NT2/D1 (cell line): ENCODE measurements at places on chromosomes 4 and X.

- no peak for DNase-seq
Measured at GRCh38 chrX:40262157-40263013, 164.6 kb upstream of the BCOR start.

DNA sequence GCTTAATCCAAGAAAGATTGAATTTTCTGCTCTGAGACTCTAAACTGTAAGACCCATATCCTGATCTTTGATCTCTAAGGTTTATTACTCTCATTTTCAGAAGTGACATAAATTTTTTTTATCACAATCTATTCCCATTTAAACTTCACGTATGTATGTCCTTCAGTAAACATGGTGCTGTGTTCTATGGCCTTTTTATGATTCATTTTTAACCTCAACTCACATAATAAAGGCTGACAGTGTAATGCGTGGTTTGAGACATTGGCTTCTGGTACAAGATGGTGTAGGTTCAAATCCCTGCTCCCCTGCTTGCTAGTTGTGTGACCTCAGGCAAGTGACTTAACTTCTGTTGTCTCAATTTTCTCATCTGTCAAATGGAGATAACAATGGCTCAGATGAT lies 306.0 kb upstream of the AADAT start:
- DNase-seq = no peak

DNA sequence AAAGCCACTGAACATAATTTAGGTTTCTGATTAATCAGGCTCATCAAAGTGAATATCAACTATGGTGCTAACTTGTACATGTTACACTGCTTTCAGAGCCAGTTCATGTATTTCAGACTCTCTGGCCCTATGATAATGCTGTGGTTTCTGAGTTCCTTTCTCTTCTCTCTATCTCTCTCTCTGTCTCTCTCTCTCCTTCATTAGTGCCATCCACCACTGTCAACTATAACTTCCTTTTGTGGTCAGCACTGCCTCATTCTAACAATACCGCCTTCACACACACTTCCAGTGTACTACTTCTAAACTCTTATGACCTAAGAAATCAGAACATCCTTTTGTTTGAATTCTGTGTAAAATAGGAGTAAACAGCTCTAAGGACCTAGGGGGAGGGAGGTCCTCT lies 907.1 kb downstream of the RPA4 start:
- DNase-seq = no peak

DNA sequence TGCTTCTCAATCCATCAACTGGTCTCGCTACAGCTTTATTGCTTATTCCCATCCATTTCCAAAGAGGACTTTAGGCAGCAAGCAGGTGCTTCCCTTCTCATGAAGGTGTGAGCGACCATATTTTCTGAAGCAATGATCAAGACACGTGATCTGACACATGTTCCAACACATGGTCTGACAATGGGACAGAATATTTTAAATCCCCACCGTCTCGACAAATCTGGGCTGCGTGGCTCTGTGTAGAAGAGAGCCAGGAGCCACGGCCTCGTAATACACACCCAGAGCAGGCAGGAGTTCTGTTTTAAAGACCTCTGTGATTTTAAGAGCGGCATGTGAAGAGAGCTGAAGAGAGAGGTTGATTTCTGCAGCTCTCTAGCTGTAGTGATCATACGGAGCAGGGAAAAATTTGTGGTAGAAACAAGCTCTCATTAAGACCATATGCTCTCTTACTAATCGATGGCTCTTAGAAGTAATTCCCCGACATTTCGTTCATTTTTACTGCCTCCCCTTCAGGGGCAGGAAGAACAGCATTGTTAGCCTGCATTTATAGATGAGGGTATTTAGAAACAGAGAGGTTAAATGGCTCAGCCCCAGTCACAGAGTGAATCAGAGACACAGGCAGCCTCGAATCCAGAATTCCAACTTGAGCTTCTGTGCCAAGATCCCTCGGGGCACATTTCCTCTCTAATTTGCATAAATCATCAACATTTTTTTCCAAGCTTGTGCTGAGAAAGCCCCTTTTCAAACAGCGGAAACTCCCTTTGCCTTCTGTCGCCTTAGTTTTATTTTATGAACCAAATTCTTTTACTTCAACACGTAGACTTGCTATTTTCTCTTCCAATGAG lies 91.0 kb upstream of the BCOR start:
- DNase-seq = no peak

DNA sequence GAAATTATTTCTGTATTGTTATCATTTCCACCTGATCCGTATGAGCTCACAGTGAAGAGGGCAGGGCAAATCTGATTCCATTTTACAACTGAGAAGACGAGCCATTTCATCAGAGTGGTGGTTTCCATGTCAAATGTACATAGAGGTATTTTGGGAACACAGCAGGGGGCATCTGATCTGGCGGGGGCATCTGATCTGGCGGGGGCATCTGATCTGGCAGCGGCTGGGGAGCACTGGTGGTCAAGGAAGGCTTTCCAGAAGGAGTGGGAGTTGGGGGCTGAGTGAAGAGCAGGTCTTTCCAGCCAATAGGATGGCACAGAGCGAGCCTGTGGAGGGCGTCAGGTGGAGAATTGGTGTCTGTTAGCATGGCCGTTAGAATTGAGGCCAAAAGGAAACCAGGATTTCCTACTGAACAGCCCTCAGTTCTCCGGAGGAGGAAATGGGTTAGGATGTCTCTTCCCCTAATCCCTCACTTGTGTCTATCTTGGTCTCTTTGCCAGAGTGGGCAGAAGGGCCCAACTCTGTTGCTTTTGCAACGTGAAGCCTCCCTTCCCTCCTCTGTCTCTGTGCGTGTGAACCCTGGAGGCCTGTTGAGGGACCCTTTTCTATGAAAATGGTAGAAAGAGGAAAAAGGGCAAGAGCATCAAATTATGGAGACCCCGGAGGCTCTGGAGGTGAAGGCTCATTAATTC lies 41.3 kb downstream of the RHOH start:
- DNase-seq = no peak

GRCh38 chr4:146567396-146567795 lies 45.7 kb upstream of the SLC10A7 start:
- DNase-seq = no peak

- peak; percentile 25 for DNase-seq
Measured at GRCh38 chrX:23981711-23982110, 45.3 kb downstream of the KLHL15 start.

GRCh38 chrX:39491548-39492297 lies 606.0 kb downstream of the BCOR start:
- DNase-seq = no peak

DNA sequence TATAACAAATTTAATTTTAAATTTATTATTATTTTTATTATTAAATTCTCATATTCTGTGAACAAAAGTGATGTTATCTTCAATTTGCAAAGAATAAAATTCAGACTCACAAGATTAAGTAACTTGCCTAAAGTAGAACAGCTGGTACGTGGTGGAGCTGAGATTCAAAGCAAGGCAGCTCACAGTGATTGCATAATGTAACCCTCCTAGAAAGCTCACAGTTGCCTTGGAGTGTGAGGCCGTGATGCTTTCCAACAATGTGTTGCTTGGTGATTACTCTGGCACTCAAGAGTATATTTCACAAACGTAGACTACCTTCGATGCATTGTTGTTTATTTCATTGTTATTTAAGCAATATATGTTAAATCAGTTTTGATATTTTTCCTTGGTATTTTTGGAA lies 1039.2 kb upstream of the PABPC4L start:
- DNase-seq = no peak

GRCh38 chr4:110654254-110654635 lies 31.4 kb upstream of the PITX2 start:
- DNase-seq = no peak

DNA sequence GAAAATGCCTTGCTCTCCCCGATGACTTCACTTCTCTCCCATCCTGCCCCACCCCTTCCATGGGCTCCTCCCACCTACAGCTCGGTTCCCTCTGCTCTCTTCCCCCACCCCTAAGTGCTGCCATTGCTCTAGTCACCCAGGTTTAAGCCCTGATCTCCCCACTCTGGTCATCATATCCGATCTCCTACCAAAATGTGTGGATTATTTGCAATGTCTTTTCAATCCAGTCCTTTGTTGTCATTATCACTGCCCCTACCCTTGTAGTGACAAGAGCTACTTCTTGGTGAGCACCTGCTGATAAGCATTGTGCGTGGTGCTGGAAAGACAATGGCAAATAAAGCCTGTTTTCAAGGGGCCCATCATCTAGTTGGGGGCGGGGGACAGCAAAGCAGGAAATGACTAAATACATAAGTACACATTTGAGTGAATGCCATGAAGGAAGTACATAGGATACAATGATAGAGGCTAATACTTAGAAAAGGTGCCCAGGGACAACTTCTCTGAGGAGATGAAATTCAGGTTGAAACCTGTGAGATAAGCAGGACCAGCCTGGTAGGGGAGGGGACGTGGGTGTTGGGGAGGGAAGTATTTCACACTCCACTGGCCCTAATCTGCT lies 63.8 kb downstream of the DLG3 start:
- peak; percentile 11 for DNase-seq

GRCh38 chr4:33171873-33172525 lies 2451.8 kb downstream of the PCDH7 start:
- no peak for DNase-seq

GRCh38 chrX:136587532-136587931 lies 55.5 kb downstream of the VGLL1 start:
- no peak for DNase-seq

GRCh38 chr4:72063726-72064125 lies 31.9 kb downstream of the NPFFR2 start:
- no peak for DNase-seq

DNA sequence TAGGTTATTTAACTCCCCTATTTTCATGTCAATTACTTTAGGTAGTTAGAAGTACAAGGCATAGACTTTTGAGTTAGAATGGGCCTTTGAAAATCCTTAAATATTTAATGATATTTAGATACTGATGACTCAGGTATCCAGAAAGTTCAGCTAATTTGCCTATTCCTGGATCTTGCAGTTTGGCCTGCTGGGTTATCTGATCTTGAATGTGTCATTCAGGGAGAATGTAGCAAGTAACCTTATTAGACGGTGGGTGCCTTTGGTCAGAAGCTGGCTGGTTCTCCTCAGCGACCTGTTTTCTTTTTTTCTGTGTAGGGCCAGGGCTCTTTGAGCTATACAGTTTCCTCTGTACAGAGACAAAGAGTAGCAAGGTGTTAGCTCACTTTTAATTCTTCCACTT lies 42.0 kb downstream of the MTM1 start:
- no peak for DNase-seq

- DNase-seq = no peak
Measured at GRCh38 chrX:44306356-44306755, 37.1 kb downstream of the EFHC2 start.

- DNase-seq = no peak
Measured at GRCh38 chr4:183364025-183364424, 41.8 kb upstream of the CLDN24 start.

DNA sequence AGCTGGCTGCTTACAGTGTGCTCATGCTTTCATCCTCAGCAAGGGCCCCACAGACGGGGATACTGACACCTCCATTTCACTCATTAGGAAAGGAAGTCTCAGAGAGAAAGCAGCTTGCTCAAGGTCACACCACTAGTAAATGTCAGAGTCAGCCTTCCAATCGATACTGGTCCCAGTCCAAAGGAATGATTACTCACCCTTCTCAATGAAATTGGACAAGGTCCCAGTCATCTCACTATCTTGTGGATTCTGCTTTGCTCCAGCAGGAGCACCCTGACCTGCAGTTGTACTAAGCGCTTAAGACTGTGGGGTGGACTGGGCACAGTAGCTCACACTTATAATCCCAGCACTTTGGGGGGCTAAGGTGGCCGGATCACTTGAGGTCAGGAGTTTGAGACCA lies 132.2 kb upstream of the SLC34A2 start:
- DNase-seq = no peak

GRCh38 chrX:151151665-151152267 lies 24.6 kb upstream of the GPR50 start:
- peak; percentile 30 for DNase-seq

DNA sequence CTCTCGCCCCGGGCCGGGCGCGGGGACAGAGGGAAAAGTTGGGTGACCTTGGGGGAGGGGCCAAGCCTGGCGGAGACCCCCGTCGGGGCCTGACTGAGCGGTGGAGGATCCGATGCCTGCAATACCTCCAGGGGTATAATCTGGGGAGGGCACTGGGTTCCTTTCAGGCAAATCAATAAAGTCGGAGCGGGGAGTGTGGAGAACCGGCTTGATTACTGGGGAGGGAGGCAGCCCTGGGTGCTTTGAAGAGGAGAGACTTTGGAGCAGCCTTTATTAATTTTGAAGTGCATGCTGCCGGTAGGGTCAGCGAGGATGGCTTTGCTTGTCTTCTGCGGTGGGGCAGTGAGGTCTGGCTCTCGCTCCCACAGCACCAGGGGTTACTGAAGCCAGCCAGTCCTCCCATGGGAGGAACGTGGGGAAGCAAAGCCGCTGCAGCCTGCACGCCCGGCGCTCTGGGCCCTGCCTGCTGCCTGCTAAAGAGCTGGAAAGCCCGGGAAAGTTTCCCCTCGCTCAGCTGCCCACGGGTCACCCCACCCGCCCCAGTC lies 403 bp upstream of the LGI2 start:
- no peak for DNase-seq

DNA sequence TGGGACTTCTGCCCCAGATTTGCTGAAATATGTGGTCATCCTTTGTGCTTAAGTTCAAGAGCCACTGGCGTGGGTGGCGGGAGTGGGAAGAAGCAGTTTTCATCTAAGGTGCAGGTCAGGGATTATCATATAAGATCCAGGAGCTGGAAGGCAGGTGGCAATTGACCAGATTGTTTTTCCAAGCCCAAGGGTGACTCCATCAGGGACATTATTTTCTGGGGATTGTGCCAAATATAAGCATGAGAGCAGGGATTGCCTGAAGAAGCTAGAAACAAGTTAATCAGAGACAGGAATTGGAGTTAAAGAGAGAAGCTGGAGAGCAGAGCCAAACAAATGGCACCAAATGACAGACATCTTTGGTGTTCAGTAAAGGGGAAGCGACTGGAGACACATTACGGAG lies 19.4 kb upstream of the SEL1L3 start:
- DNase-seq = no peak

- DNase-seq = no peak
Measured at GRCh38 chr4:138005486-138005885, 236.7 kb downstream of the SLC7A11 start.

GRCh38 chrX:16464369-16464768 lies 185.6 kb upstream of the S100G start:
- peak; percentile 71 for DNase-seq

DNA sequence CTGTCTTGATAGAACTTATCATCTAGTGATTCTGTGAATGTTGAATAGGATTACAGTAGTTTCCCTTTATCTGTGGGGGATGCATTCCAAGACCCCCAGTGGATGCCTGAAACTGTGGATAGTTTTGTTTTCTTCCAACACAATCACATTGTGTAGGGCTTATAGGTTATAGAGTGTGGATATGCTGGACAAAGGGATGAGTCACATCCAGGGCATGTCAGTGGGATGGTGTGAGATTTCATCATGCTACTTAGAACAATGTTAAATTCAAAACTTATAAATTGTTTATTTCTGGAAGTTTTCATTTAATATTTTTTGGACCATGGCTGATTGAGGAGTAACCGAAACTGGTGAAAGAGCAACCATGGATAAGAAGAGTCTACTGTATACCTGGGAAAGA lies 432.3 kb upstream of the ATOH1 start:
- DNase-seq = no peak

- no peak for DNase-seq
Measured at GRCh38 chr4:131566026-131566425, 1583.1 kb upstream of the PCDH10 start.
